ENCODE measurements at places on chromosomes 12 and 14. TPM values are rescaled to one million over a fixed set of nuclear protein-coding genes. Genes with fewer than 3 reads are reported as not detected.

AMN gene
- total RNA-seq: 0.39 TPM

DNA sequence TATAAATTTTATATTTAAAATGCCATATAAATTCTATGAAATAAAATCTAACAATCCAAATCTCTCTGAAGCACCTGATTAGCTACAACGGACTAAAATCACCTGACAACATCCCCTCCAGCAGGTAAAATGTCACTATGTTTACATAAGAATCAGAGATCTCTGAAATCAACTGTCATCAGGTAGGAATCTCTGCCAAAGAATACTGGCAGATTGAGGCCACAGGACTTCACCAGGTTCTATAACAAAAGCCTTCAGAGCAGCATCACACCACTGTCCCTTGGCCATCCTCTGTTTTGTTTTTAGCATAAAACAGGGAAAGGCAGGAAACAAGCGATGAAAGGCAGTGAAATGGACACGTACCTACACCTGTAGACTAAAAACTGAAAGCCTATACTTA is 22.1 kb downstream of the FGD6 start:
- DNase-seq: no peak
- no peak overlapping the region for H3K27ac ChIP-seq
- H3K4me3 ChIP-seq: no peak overlapping the region
- H3K27me3 ChIP-seq: no peaks in the 10 kb centered on the region
- no peaks in the 10 kb centered on the region for H3K4me1 ChIP-seq

GRCh38 chr12:63045020-63045860 is 105.8 kb downstream of the AVPR1A start:
- H3K4me1 ChIP-seq: no peaks in the 10 kb centered on the region
- no peaks in the 10 kb centered on the region for H3K36me3 ChIP-seq
- H3K27ac ChIP-seq: no peak overlapping the region
- no peak overlapping the region for H3K4me3 ChIP-seq

DNA sequence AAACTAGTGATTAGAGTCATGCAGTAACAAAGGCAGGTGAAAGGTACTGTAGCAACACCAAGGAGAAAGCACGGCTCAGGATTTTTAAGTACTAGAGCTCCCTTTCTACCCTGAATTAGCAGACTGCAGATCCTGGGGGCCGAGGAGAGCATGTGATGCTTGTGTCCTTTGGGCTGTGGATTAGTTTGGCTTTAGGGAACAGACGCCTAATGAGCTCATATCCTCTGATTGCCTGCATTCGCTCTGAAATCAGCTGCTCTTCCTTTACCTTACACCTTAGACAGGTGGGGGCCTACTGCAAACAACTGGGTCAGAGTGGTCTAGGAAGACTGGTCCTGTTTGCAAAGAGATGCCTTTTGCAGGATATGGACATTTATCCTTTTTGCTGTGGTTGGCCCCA is 2.2 kb downstream of the PIP4K2C start:
- no peak overlapping the region for H3K4me3 ChIP-seq
- no peak overlapping the region for H3K27ac ChIP-seq
- no peak for DNase-seq
- peaks cover 15% of the 10 kb centered on the region for H3K4me1 ChIP-seq

- H3K27me3 ChIP-seq: no peaks in the 10 kb centered on the region
- H3K27ac ChIP-seq: no peak overlapping the region
- no peak for DNase-seq
- H3K4me3 ChIP-seq: no peak overlapping the region
- H3K4me1 ChIP-seq: no peaks in the 10 kb centered on the region
Measured at GRCh38 chr14:74483321-74483720, 9.8 kb downstream of the NPC2 start.

DNA sequence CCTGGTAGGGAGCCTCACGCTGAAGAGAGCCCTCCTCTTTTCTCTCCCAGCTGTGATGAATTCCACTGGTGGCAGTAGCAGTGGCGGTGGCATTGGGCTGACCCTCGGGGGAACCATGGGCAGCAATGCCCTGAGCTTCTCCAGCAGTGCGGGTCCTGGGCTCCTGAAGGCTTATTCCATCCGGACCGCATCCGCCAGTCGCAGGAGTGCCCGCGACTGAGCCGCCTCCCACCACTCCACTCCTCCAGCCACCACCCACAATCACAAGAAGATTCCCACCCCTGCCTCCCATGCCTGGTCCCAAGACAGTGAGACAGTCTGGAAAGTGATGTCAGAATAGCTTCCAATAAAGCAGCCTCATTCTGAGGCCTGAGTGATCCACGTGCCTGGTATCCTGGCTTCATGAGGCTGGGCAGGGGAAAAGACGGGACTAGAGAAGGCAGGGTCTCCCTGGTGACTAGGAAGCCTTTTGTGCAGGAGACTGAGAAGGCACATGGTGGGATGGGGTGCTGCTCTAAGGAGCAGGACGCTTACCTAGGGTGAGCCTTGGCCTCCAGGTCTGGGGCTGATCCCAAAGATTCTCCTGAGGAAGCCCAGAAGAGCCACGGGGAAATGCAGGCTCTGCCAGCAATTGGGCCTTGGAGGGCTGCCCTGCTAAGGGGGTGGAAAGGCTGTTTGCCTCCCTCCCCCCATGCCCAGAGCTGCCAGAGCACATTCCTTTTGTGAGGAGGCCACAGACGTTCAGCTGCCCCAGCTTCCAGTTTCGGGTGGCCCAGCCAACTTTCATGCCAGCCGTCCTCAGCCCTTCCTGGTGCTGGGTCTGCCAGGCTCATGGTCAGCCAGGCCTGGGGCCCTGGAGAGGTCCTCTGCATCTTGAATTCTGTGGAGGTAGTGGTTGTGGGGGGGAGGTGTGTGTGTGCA is 15.8 kb downstream of the KRT7 start:
- peak; percentile 49 for DNase-seq
- H3K27me3 ChIP-seq: peaks cover 27% of the 10 kb centered on the region
- no peak overlapping the region for H3K27ac ChIP-seq
- H3K4me3 ChIP-seq: no peak overlapping the region

DNA sequence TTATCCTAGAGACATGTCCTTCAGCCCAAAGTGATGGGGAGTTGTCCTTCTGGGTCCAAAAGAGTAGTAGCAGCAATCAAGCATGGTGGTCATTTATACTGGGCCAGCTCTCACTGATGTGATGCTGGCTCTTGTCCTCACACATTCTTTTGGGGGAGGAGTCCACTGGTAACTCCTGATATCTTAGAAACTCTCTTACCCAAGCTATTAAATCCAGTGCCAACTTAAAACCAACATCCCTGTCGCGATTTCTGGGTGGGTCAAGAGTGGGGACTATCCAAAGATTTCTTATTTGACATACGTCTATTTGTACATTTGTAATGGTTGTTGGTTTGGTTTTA is 24.6 kb downstream of the DDX47 start:
- DNase-seq: no peak
- peaks cover 2% of the 10 kb centered on the region for H3K4me1 ChIP-seq
- H3K36me3 ChIP-seq: peaks cover 8% of the 10 kb centered on the region
- H3K27ac ChIP-seq: no peak overlapping the region

AKAP6 gene
- total RNA-seq: 79.8 TPM

NGB gene
- total RNA-seq: 2.6 TPM

- H3K36me3 ChIP-seq: no peaks in the 10 kb centered on the region
- no peak overlapping the region for H3K4me3 ChIP-seq
Measured at GRCh38 chr12:81541121-81541520, 218.0 kb downstream of the PPFIA2 start.

- no peaks in the 10 kb centered on the region for H3K4me1 ChIP-seq
- no peaks in the 10 kb centered on the region for H3K36me3 ChIP-seq
- no peak overlapping the region for H3K27ac ChIP-seq
- DNase-seq: no peak
- no peaks in the 10 kb centered on the region for H3K27me3 ChIP-seq
Measured at GRCh38 chr12:58277231-58277630, 335.9 kb downstream of the ATP23 start.

- no peak for DNase-seq
- H3K27ac ChIP-seq: no peak overlapping the region
- no peaks in the 10 kb centered on the region for H3K36me3 ChIP-seq
- no peaks in the 10 kb centered on the region for H3K4me1 ChIP-seq
Measured at GRCh38 chr12:62891805-62892549, 43.0 kb downstream of the PPM1H start.

DNA sequence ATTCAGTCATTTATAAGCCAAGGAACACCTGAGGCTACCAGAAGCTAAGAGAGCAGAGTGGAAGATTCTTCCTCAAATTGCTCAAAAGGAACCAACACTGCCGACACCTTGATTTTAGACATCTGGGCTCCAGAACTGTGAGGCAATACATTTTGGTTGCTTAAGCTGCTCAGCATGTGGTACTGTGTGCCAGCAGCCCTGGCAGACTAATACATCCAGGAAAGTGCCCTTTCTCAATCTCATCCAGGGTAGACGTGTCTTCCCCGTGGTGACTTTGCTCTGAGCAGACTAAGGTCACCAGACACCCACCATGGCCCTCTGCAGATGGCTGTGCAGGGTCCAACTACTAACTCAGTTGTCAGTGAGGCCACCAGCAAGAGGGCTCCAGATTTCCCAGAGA is 122.8 kb downstream of the VRK1 start:
- no peak overlapping the region for H3K27ac ChIP-seq
- DNase-seq: no peak
- H3K4me3 ChIP-seq: no peak overlapping the region
- peaks cover 3% of the 10 kb centered on the region for H3K4me1 ChIP-seq
- H3K36me3 ChIP-seq: no peaks in the 10 kb centered on the region
- no peaks in the 10 kb centered on the region for H3K27me3 ChIP-seq

DNA sequence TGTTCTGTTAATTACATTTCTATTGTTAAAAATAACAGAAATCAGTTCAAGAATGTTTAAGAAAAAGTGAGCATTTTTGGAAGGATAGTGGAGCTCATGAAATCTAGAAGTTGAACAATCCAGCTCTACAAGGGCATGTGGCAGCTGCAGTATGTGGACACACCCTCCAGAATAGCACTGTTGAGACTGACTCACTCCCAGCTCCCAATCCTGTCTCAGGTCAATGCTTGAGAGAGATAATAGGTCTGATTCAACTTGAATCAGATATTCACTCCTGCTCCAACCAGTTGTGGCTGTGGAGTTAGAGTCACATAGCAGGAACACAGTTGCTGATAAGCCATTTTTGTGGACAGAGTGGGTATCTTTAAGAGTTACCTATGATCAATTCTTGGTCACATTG is 113.0 kb upstream of the NTF3 start:
- no peaks in the 10 kb centered on the region for H3K27me3 ChIP-seq
- no peak overlapping the region for H3K27ac ChIP-seq

DNA sequence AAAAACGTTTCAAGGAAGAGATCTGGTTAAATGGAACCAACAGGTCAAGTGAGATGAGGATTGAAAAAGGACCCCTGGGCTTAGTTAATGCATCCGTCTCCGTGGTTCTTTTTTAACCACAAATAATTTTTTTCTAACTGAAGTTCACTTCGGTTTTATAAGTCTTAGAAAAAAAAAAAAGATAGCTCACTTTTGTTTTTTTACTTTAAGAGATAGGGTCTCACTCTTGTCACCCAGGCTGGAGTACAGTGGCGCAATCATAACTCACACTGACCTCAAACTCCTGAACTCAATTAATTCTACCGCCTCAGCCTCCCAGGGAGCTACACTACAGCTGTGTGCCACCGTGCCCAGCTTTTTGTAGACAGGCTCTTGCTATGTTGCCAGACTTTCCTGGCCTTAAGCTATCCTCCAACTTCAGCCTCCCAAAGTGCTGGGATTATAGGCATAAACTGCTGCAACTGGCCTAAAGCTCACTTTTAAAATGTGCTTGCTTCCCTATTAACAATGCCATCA is 11.8 kb downstream of the HNRNPC start:
- peaks cover 36% of the 10 kb centered on the region for H3K36me3 ChIP-seq
- H3K4me3 ChIP-seq: no peak overlapping the region
- H3K27me3 ChIP-seq: no peaks in the 10 kb centered on the region
- DNase-seq: no peak
- no peaks in the 10 kb centered on the region for H3K4me1 ChIP-seq

DNA sequence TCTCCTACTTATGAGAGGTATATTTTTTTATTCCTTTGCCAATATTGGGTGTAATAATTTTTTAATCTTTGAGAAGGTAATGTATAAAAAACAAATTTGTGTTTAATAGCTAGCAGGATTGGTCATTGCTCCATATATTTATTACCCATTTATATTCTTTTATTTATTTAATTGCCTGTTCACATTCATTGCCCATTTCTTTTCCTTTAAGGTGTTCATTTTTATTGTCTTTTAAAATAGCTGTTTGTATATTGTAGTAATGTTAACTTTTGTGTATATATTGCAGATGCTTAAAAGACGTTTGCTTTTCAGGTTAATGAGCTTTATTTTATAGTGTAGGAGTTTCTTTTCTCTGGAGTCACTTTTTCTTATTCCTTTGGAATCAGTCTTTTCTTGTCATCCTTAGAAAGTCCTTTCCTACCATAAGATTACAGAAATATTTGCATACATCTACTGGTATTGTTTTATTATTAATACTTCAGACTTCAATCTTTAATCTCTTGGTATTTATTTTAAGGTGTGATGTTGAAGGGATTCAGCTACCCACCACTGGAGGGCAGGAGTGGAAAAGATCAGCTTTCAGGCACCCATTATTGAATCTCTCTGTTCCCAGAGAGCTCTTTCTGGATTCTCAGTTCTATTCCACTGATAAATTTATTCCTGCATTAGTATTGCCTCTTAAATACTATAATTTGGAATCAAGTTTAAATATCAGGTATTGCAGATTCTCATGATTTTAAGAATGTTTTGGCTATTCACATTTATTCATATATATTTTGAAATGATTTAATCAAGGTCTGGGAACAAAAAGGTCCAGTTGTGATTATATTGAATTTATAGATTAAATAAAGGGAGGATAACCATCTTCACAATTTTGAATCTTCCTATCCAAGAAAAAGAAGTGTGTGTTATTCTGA is 17.3 kb downstream of the PPM1A start:
- no peak overlapping the region for H3K4me3 ChIP-seq
- no peaks in the 10 kb centered on the region for H3K27me3 ChIP-seq
- no peaks in the 10 kb centered on the region for H3K4me1 ChIP-seq
- no peaks in the 10 kb centered on the region for H3K36me3 ChIP-seq

DNA sequence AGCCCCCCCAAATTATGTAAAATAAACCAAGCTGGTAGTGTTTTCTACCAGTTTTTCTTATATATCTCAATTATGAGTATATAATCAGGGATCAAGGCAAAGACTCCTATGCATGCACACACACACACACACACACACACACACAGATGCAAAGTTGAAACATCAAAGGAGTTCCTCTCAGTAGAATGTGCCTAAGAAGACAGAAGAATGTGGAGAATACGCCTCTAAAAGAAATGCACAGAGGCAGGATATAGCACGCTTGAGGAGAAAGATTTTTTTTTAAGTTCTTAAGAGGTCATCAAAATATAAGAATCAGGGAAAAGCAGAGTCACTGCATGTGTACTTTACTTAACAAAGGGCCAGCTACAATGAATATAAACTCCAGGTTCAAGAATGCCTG is 138.2 kb upstream of the CLEC14A start:
- H3K27me3 ChIP-seq: no peaks in the 10 kb centered on the region
- no peaks in the 10 kb centered on the region for H3K4me1 ChIP-seq
- no peak overlapping the region for H3K4me3 ChIP-seq
- H3K36me3 ChIP-seq: no peaks in the 10 kb centered on the region
- no peak overlapping the region for H3K27ac ChIP-seq

NR1H4 gene
- total RNA-seq: 2.9 TPM
